HEK293T (cell line): ENCODE measurements at places on chromosomes 1 and 21.

GRCh38 chr1:42135426-42135825 is 17.8 kb upstream of the GUCA2B start:
- no peak for DNase-seq

DNA sequence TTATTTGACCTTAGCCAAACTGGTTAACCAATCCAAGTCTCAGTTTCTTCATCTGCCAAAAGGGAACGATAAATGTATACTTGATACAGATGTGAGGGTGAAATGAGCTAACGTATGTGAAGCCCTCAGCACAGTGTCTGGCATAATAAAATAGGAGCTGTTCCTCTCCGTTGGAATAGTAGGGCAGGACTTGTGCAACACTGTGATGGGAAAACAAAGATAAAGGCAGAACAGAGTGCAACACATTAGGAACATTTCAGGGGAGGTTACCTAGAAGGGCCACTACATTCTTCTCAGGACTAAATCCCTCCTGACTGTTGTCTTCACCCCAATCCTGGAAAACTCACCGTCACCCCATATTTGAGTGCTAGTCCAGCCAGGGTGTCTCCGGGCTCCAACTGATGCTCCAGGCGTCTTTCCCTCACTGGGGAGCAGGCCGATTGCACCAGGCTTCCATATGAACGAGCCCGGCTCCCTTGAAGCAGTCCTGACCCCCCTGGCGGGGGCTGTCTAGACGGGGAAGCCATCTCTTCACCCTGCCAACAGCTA is 896 bp downstream of the LYSMD1 start:
- no peak for DNase-seq

GRCh38 chr1:211353562-211354212 is 27.1 kb downstream of the TRAF5 start:
- DNase-seq = no peak

GRCh38 chr1:203521812-203522211 is 27.9 kb downstream of the OPTC start:
- DNase-seq = no peak

DNA sequence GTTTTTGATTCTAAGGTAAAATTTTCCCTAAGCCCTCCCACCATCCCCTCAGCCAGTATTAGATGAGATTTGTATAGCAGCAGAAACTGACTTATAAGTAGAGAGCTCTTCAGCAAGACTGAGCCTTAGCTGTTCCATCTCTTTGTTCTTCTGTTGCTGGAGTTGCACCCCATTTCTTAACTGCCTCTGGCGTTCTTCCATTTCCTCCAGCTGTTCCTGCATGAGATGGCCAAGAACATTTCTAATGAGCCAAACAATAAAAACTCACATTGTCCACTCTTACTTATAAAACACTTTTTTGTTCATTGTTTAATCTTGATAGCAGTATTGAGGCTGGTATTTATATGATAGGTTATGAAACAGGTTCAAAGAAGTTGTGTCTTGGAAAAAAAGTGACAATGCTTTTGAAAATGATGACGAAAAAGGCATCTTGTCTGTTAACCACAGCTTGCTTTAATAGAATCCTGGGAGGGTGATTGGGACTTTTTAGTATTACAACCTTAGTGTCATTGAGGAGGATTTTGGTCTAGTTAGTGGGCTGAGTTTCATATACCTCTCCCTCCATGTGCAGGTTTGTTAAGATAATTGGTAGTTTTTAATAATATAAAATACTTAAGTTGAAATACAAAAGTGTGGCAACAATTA is 18.3 kb downstream of the SYNC start:
- DNase-seq = no peak

DNA sequence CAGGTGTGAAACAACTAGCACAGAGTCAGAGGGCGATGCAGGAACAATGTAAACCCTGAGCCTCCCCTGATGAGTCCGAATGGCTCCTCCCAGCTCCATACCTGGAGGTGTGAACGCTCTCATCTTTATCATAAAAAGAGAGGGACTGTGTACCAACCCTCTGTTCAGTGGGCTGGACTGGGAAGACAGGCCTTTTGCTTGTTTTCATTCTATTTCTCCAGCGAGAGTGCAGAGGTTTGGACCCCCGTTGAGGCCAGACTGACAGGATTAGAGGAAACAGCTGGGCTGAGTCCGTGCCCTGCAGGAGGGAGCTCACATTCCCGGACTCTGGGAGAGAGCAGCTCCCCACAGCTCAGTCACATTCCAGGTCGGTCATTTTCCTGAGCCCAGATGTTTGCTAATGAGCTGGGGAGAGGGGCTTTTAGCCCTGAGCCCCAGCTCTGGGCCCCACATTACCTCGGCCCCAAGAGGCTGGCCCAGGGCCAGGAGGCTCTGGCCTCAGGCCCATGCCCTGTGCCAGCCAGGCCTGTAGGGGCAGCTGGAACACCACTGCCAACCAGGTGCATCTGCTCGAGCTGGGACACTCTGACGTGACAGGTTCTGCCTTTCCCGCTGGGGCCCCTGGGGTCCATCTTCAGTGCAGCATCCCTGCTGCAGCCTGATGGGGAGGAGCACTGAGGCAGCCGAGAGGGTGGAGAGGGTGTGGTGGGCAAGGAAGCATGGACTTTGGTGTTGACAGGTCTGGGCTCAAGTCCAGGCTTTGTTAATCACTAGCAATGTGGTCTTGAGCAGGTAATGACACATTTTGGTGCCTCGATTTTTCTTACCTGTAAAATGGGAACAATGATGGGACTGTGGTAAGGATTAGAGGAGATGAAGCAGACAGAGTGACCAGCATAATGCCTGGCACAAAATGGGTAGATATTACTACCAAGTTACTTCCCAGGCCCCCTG is 3.5 kb upstream of the NBL1 start:
- DNase-seq = no peak

DNA sequence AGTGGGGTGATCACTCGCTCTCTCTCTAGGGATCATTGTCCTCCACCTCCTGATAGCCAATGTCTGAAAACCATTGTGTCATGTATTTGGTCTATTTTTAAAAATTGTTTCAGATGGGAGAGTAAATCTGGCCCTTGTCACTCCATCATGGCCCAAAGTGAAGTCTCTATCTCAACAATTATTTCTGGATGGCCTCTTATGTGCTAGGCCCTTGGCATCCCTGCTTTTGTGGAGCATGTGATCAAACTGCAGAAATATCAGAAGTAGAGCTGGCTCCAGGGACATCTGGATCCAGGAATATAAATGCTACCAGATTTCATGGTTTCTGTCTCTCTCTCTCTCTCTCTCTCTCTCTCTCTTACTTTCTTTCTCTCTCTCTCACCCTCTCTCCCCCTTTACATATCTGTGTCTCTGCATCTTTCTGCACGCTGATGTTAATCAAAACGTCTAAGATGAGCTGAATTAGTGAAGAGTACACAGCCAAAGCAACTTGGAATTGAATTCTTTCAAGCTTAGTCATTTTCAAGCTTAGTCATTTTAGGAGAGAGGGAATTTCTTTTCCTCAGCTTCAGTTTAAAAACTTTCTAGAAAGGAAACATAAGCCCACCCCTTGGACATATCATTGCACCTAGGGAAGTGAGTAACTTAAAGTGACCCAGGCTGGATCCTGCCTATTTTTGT is 47.4 kb upstream of the DOCK7 start:
- DNase-seq = no peak

DNA sequence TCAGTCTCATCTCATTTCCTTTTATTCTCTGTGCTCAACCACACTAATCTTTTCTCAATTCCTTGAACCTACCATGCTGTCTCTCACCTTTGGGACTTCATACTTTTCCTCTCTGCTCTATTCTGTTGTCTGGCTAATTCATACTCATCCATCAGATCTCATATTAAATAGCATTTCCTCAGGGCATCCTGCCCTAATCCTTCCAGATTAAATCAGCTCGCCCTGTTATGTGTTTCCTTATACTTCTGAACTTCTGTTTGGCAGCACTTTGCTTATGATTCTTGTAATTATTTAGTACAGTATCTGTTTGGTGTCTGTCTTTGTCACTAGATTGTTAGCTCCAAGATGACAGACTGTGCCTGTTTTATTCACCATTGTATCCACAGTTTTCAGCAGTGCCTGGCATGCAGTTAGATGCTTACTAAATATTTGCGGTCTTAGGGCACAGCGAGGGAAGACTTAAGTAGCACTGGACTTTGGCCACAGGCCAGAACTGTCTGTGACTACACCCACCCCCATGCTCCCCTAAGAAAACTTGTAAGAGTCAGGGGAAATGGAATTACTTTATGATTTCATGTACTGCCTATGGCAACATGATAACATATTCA is 9.9 kb upstream of the CAP1 start:
- no peak for DNase-seq

DNA sequence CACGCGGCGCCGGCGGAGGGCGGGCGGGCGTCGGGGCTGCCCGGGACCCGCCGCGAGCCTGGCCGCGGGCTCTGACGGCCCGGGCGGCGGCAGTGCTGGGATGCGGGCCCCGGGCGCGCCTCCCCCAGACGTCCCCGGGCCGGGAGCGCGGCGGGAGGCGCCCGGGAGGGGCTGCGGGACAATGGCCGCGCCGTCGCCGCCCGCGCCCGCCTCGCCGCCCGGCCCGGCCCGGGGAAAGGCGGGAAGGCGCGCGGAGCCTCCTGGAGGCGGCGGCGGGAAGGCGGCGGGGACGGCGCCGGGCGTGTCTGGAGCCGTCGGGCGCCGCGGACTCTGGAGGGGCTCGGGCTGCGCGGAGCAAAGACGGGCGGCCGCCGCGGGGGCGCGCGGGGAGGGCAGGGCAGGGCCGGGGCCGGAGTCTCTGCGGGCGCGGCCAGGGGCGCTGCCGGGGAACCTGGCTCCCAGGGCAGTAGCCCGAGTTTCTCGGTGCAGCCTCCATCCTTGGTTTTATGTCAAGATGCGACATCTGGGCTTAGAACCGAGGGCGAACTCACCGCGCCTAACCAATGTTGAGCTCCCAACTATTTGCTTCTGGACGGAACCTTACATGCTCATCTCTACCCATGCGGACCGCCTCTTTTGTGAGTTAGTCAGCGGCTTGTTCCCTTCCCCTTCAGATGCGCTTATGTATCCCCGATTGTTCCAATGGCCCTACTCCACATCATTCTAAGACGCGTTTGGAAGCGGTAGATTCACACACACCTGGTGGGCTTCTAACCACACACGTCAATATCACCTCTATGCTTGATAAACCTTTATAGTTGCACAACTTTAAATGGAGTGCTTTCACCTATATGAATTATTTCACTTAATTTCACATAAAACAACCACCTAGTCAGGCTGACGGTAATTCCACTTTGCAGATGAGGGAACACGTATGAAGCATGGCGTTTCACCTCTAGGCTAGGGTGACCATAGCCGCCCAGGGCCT is 651 bp downstream of the ZBTB8A start:
- DNase-seq = peak; percentile 66

DNA sequence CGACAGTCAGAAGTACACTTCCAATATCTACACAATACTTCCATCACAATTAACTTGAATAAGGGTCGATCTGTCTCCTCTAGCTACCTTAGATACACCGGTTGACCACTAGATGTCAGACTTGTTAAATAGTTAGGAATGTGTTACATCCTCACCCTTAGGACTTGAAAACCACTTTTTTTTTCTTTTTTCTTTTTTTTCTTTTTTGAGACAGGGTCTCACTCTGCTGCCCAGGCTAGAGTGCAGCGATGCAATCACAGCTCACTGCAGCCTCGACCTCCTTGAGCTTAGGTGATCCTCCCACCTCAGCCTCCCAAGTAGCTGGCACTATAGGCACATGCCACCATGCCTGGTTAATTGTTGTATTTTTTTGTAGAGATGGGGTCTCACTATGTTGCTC is 120.4 kb upstream of the GREM2 start:
- peak; percentile 74 for DNase-seq

GRCh38 chr1:222910699-222911098 is 95.9 kb downstream of the DISP1 start:
- DNase-seq = no peak

DNA sequence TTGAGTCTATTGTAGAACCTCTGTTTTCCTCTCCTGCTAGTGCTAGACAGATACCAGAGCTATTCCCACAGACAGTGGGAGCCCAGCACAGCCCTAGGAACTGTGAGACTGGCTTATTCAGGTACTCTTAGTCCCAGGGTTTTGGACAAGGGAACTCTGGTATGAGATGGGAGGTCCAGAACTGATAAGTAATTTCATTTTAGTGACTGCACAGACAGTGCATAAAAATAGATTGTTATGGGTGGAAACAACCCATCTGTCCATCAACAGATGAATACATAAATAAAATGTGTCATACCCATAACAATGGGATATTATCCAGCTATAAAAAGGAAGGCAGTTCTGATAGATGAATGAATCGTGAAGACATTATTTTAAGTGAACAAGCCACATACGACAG is 9.0 kb downstream of the EPS8L3 start:
- no peak for DNase-seq

GRCh38 chr1:165187031-165188009 is 169.2 kb downstream of the LMX1A start:
- no peak for DNase-seq

DNA sequence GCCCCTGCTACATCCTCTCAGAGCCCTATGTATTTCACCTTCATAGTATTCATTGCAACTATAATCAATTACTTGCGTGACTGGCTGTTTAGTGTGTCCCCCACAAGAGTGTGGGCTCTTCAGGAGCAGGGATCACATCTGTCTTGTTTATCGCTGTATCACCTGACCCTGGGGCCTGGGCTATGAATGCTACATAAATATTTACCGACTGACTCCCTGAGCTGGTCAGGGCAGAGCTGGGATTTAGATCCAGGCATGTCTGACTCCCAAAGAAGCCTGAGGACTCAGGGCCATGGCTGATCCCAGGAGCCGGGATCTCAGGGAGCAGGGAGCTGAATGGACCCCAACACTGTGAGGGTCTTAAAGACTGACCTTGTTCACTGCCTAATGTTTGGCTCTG is 49.7 kb downstream of the AHDC1 start:
- DNase-seq = no peak

GRCh38 chr1:218430822-218431221 is 85.7 kb downstream of the TGFB2 start:
- DNase-seq = no peak

GRCh38 chr1:54477153-54477561 is 70.9 kb upstream of the ACOT11 start:
- DNase-seq = no peak

DNA sequence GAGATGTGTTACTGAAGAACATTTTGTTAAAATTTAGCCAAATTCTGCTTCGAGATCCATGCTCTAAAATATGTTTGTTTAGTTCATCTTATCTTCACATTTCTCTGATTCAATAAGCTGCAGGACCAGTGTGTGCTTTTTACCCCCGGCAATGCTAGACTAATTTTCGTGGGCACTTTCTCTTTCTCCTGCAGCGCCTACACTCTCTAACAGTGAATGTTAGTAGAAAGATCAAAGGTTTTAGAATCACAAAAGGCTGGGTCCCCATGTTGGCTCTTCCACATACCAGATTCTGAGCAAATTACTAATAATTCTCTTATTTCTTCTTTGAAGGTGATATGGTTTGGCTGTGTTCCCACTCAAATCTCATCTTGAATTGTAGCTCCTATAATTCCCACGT is 8.5 kb downstream of the CHML start:
- no peak for DNase-seq
